ENCODE measurements at places on chromosomes 13 and 19.

- no peak for DNase-seq
Measured at GRCh38 chr19:1237754-1238368, at the start of gene CBARP. CBARP (minus strand) TSS chr19:1238005; CDS start chr19:1236100, 1,905 bp downstream.

DNA sequence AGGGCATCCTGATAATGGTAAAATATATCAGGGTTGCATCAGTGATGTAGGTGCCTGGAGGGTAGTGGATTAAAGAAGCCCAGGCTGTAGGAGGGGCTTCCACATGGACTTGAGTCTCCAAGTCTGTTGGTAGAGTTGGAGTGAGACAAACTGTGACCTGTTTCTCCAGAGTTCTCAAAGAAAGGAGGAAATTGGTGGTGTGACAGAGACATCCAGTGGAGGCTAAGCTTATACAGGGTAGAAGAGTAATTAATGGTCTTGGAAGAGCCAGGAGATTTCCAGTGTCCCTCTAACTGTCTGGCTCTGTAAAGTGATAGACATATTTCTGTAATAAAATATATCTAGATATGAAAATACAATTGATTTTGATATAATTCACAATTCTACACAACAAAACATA lies 61.1 kb downstream of the GPC5 start:
- no peak for DNase-seq

DNA sequence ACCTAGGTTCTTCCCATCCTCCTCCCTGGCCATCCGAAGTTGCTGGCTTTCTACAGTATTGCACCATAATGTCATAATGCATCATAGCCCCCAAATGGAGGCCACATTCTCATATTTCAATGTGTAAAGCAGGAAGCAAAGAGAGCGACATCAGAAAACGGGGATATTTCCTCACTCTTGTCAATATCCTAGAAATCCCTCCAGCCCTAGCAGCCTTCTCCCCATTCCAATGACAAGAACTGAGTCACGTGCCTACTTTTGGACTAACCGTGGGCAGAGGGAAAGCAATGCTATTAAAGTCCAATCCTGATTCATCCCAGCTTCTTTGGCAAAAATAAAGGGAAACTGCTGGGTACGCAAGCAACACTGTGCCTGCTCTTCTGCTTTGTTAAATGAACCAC lies 4.3 kb upstream of the RAP2A start:
- no peak for DNase-seq

DNA sequence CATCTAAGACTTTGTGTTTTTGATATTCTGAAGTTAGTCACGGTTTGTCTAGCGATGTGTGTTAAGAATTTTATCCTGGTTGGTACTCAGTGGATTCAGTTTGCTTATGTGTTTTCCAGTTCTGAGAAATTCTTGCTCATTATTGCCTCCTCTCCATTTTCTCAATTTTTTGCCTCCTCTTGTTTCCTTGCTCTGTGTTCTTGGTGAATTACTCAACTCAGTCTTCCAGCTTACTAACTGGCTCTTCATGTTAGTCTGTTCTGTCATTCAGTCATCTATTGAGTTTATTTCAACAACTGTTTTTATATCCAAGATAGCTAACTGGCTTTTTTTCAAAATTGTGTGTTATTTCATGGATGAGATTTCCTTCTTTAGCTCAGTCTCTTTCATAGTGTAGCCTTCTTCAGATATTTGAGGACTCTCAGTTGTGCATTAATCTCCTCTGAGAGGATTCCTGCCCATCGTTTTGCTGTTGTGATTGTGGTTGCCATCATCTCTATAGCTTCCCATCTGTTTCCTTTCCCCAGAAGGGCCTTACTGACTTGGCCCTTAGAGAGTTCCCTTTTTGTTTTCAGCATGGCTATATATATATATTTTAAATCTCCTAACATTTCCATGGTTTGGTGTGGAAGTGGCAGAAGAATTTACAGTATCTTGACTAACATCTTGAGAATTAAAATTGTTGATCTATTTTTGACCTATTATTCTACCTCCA lies 6.2 kb downstream of the SETDB2 start:
- DNase-seq: no peak

DNA sequence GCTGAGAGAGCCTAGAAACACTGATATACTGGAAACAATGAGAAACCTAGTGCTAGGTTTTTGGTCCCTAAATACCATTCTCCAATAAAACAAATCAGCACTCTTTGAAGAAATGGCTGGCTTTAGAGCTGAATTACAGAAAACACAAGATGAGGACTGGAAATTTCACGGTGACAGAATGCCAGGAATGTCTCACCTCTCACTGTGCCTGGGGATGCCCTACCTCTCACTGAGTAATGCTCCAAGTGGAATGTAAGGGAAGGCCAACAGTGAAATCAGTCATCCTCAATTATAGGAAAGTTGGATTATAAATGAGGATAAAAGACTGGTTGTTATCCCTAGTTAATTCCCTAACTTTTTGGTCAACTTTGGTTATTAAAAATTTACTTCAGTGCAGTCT lies 259.0 kb downstream of the NALCN start:
- no peak for DNase-seq

GRCh38 chr13:111347438-111347837 lies 27.0 kb downstream of the TEX29 start:
- DNase-seq: no peak

DNA sequence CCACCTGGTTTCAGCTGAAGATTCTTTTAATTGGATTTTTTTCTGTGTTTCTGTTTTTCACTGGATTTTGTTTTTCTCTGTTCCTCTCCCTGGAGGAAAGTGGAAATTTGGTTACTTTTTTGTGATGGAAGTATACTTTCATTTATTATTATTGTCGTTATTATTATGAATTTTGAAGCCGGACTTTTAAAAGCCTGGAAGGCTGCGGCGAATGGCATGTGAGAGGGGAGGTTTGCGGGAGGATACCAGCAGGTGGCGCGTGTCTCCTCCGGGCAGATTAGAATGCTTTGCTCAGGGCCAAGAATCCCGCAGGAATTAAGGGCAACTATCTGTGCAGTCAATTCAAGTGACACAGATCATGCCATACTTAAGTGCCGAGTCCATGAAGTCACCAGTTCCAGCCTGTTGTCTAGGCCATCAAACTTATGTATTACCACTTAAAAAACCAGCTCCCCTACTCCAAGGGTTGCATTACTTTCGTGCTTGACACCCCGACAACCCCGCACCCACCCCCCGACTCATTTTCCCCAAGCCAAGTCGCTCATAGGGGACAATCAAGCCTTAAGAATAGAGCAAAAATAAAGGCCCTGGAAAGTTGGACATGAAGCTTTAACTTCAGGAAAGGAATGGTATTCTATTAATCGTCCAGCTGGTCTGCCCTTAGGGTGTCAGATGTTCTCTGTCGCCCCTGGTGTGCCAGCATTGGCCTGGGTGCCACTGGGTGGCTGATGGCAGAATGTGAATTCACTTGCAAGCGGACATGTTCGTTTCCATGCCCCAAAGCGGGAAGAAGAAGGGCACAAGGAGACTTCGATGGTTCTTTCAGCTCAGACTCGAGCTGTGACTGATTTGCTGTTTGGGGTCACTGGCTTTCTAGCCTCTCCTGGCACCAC lies 1.3 kb upstream of the LRCH1 start:
- peak; percentile 29 for DNase-seq
